Hypothalamus (tissue), 51 donors: ENCODE measurements at places on chromosomes 11 and 22.

DNA sequence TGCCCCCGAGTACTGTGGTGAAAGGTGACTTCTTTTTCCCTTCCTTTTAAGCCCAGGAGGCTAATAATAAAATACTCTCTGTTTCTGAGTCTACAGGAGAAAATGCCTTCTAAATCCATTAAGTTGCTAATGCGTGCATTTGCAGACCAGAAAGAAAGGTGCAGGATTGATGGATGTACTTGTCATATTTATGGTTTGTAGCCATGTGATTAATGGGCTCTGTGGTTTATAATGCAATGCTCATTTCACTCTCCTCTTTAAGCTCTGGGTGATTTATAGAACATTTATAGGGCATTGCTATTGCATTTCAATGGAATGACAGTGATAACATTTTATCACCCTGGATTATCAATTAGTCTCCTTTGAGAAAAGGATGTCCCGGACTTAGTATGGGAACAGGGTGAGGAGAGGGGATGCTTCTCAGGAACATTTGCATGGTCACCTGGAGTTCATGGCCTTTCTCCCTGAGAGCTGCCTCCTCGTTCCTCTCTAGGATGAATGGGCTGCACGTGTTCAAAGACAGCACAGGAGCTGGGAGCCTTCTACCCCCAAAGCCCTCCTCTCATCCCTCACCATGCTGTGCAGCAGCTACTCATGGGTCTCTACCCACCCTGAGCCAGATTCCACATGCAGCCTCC is 82.8 kb upstream of the HMGXB4 start:
- DNase-seq: no peak

- DNase-seq: no peak
These were observed 117.7 kb downstream of the GALNT18 start for GRCh38 chr11:11504071-11504470.

GRCh38 chr11:80727315-80727714 is 1286.5 kb upstream of the TENM4 start:
- no peak for DNase-seq

- no peak for DNase-seq
These were observed 5.2 kb downstream of the CYTH4 start for GRCh38 chr22:37287550-37287951.

- DNase-seq: no peak
These were observed 62.8 kb downstream of the BCR start for GRCh38 chr22:23243006-23243573.

DNA sequence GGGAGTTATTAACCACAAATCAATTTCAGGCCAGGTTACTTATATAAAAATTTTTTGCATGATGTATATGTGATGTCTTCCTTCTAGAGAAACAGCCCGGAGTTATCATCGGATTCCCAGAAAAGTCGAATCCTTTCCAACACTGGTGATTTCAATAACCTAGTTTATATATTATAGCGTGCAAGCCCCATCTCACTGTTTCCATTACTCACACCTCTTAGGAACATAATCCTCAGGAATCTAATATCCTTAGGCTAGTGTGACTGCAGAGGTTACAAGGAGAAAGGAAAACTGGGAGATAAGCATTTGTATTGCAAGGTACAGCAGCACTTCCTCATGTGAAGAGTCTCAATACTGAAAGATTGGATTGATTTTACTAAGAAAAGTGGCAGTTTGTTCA is 20.3 kb downstream of the ARHGAP20 start:
- no peak for DNase-seq

GRCh38 chr22:40721266-40721665 is 42.0 kb downstream of the MCHR1 start:
- DNase-seq: no peak

DNA sequence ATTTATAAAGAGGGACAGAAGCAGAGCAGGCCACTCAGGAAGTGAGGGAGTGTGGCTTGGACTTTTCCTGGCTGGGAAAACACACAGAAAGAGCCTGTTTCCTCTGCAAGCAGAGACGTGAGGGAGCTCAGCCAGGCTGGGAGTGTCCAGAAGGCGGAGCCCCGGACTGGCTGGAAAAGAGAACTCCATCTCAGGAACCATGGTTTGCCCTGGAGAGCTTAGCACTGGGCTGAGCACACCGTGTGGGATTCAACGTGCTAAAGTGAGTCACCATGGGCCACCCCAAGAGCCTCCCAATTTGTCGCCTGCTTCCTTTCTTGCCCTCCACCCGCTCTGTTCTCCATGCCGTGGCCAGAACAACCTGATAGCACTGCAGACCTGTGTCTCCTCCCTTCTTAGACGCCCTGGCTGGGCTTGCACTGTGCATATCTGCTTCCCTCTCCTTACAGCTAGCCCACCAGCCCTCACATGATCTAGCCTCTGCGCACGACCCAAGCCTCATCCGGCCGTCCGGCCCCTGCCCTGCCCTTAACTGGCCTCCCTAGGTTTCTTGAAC is 51.8 kb downstream of the GALNT18 start:
- no peak for DNase-seq

- DNase-seq: no peak
These were observed 48.8 kb downstream of the TRIM44 start for GRCh38 chr11:35711173-35711910.

GRCh38 chr22:35631597-35631996 is 14.5 kb upstream of the MB start:
- no peak for DNase-seq

GRCh38 chr22:47573141-47573540 is 810.7 kb downstream of the TBC1D22A start:
- no peak for DNase-seq

GRCh38 chr11:27807596-27807995 is 107.3 kb upstream of the BDNF start:
- DNase-seq: no peak

DNA sequence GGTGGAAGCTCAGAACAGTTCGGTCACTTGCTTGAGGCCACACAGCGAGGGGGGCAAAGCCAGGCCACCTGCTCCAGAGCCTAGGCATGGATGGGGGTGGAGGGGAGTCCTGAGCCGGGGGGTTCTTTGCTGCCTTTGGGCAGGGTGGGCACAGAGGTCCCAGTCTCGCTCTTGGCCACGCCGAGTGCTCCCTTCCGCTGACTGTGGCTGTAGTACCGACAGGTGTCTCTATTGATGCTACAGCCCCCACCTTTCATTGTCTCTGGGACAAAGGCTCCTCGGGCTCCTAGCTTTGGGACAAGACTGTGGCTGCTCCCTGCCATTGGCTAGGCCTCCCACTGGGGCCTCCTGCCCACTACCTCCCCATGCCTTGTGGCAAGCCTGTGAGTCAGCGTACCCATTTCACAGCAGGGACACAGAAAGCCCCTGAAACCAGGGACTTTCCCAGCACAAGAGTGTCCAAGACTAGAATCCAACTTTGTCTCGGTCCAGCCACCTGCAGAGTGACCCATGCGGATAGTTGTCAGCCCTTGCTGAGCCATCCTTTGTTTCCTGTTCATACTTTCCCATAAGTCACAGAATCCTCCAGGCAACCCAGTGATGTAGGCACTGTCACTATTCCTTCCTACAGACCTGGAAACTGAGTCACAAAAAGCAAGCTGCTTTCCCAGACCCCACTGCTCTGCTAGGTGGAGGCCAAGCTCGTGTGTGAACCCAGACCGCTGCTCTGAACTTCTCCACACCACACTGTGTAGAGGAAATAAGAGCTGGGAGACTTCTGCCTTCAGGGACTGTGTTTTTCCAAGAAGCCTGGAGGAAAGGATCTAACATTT is 17.2 kb downstream of the MYEOV start:
- DNase-seq: no peak

DNA sequence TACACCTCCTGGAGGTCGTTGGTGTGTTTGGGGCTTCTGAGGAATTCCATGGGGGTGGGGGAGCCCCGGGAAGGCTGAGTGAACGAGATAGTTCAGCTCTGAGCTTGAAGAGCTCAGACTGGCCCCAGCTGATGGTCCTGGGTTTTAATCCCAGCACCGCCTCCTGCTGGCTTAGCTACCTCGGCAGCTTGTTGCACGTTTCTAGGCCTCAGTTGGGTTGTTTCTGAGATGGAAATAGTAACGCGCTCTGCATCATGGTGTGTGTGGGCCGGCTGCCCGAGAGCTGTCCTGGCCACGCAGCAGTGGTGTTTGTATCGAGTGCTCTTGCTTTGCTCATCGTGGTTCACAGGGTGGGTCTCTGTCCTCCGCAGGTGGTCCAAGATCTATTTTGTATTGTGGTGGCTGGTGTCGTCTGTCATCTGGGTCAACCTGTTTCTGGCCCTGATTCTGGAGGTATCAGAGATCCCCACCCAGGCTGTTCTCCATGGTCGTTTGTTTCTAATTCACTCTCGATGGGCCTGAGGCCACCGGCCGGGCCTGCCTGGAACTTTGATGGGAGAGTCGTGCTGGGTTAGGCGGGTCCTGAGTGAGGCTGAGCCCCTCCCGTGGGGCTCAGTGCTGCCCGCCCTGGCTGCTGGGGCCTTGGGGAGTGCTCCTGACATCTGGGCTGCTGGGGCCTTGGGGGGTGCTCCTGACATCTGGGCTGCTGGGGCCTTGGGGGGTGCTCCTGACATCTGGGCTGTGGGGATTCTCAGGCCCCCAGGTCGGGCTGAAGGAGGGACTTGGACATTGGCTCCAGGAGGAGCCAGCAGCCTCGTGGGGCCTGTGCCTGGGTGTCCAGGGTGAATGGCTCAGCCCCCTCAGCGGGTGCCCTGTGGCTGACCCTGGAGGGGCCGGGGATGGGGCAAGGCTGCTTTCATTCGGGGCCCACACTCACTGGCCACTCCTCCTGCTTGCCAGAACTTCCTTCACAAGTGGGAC is 37.7 kb downstream of the TPCN2 start:
- DNase-seq: no peak

- no peak for DNase-seq
These were observed 28.6 kb upstream of the RCE1 start for GRCh38 chr11:66814678-66815077.

DNA sequence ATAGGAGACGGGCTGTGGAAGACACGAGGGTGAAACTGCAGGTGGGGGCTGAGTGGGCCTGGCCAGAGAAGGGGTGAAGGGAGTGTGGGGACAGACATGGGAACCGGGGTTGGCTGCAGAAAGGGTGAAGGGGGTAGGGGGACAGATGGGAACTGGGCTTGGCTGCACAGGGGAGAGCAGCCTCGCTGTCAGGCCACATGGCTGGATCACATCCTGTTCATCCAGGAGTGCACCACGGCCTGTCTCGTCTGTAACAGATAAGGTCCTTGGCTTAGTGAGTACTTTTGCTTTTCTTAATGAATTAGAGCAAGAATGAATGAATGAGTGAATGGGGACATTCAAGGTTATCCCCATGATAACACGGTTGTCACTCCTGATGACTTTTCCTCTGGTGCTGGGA is 13.5 kb downstream of the FBLN1 start:
- no peak for DNase-seq

DNA sequence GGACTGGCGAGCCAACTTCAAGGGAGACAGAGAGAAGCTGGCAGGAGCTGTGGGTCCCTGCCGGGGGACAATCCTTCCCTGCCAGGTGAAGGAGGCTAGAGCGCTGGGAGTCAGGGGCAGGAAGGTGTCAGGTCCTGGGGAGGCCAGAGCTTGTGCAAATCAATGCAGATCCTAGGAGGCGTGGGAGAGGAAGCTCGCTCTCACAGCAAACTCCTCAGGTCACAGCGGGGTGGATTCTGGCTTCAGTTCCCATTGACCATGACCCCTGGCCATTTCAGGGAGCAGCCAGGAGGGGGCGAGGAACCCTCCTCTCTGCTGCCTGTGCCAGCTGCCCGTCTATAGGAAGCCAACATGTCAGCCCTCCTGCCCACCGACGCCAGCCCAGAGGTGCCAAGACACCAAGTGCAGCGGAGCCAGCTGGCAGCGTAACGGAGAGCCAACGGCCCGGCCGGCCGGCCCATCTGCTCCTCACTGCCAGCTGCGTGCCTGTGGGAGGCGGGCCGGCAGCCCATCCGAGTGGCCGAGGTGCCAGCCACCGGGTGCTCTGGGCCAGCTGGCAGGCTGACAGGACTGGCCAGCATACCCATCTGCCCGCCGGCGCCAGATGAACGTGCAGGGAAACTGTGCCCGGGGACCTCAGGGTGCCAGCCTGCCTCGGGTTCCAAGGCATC is 374.8 kb downstream of the MIAT start:
- DNase-seq: peak; percentile 75

DNA sequence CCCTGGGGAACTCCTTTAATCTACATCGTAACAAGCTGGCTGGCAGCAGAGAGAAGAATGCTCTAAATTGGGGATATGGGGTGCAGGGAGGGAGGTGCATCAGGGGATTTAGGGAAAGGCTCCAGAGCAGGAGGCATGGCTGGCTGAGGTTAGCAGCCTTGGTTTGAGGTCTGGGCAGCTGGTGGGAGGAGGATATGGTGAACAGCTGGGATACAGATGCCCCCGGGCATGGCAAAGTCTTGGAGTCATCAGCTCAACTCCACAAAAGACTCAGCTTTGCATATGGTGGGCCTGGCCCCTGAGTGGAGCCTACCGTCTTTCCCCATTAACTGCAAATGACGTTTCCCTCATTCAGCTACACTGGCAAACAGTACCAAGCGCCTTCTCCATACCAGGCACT is 5.4 kb downstream of the FAM83F start:
- DNase-seq: no peak

DNA sequence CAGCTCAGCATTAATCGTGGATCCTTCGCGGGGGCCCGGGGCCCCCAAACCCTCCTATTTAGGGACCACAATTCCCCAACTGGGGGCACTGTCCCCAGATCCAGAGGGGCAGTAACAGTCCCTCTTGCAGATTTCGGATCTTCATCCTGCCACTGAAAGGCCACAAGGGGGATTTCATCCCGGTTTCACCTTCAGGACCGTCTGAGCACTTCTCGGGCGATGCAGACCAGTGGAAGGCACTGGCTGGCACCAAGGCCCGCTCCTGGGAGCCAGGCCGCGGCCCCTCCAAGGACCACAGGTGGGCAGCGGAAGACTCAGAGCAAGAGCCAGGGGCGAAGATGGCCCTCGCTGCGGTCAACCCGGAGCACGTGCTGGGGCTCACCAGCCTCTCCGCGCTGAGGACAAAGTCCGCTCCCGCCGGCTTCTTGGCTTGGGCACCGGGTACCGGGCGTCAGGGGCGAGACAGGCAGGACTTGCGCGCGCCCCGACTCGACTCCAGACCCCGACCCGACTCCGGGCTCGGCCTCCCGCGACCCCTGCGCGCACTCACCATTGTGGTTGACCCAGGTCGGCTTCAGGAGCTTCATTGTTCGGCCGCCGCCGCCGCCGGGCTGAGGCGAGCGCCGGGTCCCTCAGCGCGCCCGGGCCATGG is 517 bp downstream of the HIRA start:
- DNase-seq: no peak

DNA sequence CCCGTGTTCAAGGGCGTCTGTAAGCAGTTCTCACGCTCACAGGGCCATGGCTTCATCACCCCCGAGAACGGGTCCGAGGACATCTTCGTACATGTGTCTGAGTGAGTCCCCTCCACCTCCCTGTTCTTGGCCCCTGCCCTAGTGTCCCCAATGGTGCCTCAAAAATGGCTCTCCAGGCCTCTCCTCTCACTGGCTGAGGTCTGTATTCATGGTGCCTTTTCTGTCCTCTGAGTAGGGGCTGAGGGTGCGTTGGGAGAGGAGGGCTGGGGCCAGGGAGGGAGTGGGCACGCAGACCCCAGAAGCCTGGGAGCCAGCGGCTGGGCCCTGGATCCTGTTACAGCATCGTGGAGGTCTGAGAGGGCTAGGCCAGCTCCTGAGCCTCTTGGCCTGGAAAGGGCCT is 12.9 kb downstream of the CSDC2 start:
- DNase-seq: no peak
